Activated CD8-positive, alpha-beta T cell treated with anti-CD3 and anti-CD28 coated beads, Interleukin-2, amount 10 ng/mL, durations not matched to agents 7 days and 5 days (primary cell): ENCODE measurements at places on chromosomes 4 and X. TPM values are rescaled to one million over a fixed set of nuclear protein-coding genes. Genes with fewer than 3 reads are reported as not detected.

DNA sequence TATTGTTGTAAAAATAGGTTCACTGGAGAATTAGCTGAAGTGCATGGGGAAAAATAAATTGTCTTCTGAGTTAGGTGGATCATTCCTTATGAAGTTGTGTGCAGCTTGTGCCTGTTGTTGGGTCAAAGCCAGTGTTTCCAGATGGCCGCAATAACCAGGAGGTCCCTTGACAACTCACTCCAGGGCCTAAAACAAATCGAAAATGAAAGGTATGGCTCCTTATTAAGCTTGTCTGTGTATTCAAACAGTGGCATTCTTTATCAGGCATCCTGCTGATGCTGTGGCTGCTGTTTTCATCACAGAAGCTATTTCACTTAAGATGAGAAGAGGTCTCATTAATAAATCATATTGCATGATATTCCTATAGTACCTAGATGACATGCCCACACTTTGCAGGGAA, 80.2 kb downstream of the GRIA2 start:
- no peak for DNase-seq

- DNase-seq: no peak
Observed at GRCh38 chr4:179145746-179146525, 1703.7 kb upstream of the AGA start.

DNA sequence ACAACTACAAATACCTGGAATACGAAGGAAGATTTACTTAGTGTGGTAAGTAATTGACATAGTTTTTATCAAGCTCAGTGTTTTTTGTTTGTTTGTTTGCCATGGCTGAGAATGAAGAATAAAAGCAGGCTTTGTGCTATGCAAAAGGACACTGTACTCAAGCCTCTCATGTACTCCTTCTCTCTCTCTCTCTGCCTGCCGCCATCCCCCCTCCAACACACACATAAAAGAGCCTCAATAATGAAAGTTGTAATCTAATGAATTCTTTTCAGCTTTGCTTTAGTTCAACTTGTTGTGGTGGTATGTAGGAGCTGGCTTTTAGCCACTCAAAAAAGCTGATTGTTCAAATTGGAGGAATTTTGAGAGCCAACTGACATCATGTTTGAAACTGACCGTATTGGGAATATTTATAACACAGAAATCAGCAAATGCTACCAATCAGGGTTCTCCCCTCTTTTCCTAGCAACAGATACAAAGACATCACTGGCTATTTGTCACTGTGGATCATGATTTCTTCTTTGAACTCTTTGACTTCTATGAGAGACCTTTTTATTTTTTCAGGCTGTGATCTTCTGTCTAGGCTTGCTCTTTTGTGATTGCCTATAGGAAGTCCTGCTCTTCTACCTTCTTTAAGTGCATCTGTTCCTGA, 1148.8 kb downstream of the RAPGEF2 start:
- DNase-seq: no peak

DNA sequence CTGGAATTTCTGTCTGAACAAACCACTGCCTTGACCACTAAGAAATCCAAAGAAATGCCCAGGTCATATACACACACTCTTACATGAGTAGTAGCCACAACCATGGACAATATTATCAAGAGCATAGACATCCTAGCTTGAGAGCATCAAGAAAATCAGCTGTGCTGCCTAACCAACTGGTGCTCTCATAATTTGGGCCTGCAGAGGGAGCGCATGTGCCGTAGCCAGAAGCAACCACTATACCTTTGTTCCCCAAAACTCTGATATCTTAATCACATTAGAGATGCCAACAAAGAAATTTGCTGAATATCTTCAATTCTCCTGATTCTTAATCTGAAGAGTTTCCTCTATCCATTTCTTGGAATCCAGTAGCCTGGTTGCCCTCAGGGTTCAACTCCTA, 163.6 kb downstream of the ZNF674 start:
- peak; percentile 46 for DNase-seq

- no peak for DNase-seq
Observed at GRCh38 chrX:105263801-105264200, 43.3 kb upstream of the TEX13A start.

GRCh38 chrX:143854006-143854405, 29.9 kb upstream of the UBE2NL start:
- DNase-seq: no peak

GRCh38 chr4:76623217-76624045, 188.4 kb downstream of the SHROOM3 start:
- DNase-seq: no peak

DNA sequence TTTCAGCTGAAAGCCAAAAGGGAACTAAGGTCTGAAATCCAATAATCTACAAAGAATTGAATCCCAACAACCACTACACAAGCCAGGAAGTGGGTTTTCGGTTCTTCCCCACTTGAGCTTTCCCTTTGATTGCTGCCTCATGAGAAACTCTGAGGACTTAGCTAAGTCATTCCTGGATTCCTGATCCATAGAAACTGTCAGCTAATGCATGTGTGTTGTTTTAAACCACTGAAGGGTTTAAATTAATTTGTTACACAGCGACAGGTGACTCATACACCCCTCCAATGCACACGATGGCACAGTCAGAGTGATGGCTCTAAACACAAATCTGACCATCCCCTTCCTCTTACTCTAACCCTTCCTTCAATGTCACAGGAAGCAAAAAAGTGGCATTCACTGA, 282.9 kb downstream of the RAB28 start:
- no peak for DNase-seq

- DNase-seq: no peak
Observed at GRCh38 chr4:168883513-168883912, 126.5 kb downstream of the CBR4 start.

GRCh38 chr4:16186986-16187385, 39.3 kb downstream of the TAPT1 start:
- no peak for DNase-seq

DNA sequence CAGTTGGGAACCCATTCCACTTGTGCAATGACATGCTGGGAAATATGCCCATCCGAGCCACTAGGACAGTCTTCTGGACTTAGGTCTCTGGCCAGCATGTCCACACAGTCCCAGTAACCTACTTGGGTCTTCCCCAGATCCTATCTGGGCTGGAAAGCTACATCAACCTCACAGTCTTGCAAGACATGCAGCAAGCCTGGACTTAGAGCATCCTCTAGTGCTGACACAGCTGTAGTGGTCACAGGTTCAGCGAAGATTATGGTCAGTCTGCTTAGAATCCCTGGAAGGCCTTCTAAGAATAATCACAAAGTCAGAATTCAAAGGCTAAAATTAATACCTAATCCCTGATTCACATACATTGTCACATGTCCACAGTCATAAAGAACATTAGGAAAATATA, 842.7 kb downstream of the STPG2 start:
- no peak for DNase-seq

DNA sequence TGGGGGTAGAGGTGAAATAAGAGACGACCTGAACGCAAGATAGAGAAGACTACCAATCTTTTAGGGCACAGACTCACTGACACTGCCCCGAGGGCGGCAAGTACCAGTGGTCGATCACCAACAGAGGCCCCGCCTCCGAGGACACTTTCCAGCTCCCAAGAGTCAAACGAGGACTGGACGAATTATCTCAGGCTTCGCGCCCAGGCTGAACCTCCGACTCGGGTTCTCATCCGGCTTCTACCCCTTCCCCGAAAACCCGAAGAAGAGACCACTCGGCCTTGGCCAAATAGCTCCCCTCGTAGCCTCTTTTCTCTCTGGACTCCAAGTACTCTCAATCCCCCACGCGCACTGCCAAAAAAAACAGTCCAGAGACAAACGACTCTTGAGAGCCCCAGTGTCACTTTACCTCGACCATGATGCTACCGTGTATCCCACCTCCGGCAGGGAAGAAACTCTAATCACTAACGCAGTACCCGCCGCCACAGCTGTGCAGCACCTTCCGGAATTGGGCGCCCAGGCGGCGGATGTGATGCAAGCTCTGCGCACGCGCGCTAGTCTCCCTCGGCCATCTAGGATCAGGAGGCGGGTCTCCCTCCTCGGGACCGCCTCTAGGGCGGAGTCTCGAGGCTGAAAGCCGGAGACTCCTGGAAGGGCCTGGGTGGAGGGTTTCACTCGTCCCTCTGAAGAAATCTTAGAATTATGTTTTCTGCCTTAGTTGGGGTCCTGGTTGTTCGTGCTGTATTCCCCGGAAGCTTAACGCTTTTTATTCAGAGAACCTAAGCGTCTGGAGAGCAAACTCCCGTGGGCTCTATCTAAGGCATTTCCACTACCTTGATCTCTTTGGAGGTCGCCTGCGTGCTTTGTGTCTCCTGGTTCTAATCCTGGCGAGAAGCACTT, at the start of gene PLRG1:
Gene PLRG1, minus strand, starts transcription at position 507 of the 897 bp plus-strand sequence. Its CDS starts 92 bp downstream, at position 415.
- peak; percentile 97 for DNase-seq

- no peak for DNase-seq
Observed at GRCh38 chr4:10333942-10334341, 123.3 kb downstream of the ZNF518B start.

DNA sequence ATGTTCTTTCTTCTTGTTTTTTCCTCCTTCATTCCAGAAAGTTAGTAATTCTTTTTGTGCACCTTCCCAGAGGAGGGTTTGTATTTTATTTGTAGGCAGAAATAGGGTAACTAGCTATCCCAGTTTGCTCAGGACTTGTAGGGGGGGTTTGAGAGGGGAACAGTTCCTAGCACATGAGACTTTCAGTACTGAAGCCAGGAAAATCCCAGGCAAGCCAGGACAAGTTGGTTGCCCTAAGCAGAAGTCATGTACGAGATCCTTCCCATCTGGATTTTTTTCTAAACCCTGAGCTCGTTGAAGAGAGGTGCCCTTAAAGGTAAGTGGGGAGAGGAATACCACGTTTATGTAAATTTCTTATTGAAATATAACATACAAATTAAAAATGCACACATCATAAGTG, 15.6 kb upstream of the TAB3 start:
- no peak for DNase-seq

DNA sequence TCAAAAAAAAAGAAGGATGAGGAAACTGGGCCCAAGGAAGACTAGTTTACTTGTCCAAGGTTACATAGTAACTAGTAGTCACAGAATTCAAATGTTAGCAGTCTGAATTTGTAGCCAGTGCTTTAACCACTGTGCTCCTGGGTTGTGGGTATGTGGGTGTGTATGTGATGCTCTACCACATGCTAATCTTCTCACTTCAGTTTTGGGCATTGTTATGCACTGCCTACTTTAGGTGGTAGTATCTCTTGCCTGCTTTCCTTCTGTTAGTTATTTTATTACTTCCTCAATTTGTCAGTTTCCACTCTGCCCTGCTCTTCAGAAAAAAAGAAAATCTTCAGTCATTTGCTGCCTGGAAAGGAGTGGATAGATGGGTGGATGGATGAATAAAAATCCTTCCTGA, 219.2 kb downstream of the RPA4 start:
- DNase-seq: no peak

GRCh38 chr4:174673865-174674264, 151.6 kb upstream of the HPGD start:
- no peak for DNase-seq

GRCh38 chr4:7938609-7939376, 868 bp downstream of the AFAP1 start:
- no peak for DNase-seq

GRCh38 chr4:113331811-113332210, 282.4 kb downstream of the ANK2 start:
- no peak for DNase-seq

DNA sequence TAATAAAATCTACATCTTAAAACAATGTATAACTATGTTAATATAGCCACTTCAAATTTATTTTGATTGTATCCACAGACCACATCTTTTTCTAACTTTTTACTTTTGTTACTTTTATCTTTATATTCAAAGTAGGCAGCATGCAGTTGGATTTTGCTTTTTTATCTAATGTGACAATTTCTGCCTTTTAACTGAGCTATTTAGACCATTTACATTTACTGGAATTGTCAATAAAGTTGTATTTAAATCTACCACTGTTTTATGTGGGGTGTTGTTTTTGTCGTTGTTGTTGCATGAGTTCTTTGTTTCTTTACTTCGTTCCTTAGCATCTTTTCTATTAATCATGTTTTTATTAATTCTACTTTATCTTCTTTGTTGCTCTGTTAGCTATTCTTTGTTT, 42.0 kb downstream of the NEUROG2 start:
- DNase-seq: no peak

DNA sequence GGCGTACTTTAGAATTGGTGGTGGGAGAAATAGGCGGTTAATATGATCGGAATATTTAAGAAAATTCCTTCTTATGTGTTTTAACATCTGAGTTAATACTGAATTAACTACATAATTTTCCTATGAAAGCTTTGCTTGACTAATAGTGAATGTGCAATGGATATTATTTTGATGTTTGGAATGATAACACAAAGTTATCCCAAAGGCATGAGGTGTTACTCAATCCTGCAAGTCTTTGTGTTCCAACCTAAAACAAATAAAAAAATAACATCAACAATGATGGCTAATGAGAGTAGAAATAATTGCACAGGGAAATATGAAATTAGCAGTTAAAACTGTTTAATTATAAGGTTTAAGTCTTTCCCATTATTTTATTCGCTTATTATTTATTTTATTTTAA, 183.6 kb upstream of the ARSJ start:
- no peak for DNase-seq

DNA sequence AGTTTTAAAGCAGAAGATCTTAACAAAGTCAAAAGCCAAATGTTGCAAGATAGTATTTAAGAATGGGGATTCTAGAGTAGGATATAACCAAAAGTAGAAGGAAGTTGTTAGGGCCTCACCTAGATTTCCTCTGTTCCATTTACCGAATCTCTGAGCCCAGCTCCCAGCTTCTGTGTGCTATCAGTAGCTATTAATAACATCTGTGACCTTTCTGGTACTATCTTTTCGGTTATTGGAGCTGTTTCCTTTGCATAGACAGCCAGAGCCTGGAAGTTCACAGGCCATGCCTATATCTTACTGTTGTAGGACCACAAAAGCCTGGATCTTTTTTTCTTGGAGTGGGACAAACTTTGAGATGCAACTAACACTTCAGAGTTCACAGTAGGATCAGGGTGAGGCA, 244.2 kb downstream of the PPP1R2C start:
- no peak for DNase-seq

GRCh38 chr4:19945979-19946380, 305.7 kb upstream of the SLIT2 start:
- no peak for DNase-seq

GRCh38 chrX:30489323-30489722, 88.2 kb downstream of the TASL start:
- DNase-seq: no peak

- DNase-seq: no peak
Observed at GRCh38 chr4:64271601-64272081, 137.6 kb downstream of the TECRL start.

GRCh38 chr4:33422656-33423055, 2702.5 kb downstream of the PCDH7 start:
- no peak for DNase-seq

ZNF630 gene
- total RNA-seq: 0.99 TPM

ATOH1 gene
- not detected for total RNA-seq

GAGE12J gene
- total RNA-seq: not detected

ZXDA gene
- 2.9 TPM for total RNA-seq

DUX4 gene
- total RNA-seq: not detected

SLC2A9 gene
- total RNA-seq: 1.7 TPM

GLUD2 gene
- total RNA-seq: 0.60 TPM

QRFPR gene
- not detected for total RNA-seq

GRID2 gene
- total RNA-seq: not detected

HHIP gene
- not detected for total RNA-seq

YY2 gene
- total RNA-seq: 2.1 TPM

MAGED4B gene
- total RNA-seq: 3.1 TPM

FGFBP1 gene
- total RNA-seq: not detected

WWC2 gene
- total RNA-seq: 0.21 TPM

CCNB3 gene
- total RNA-seq: 0.21 TPM

NAA11 gene
- total RNA-seq: not detected

TACR3 gene
- not detected for total RNA-seq

WDR44 gene
- total RNA-seq: 26.5 TPM

FDCSP gene
- not detected for total RNA-seq
